ENCODE measurements at places on chromosomes 4 and X. TPM values are rescaled to one million over a fixed set of nuclear protein-coding genes. Genes with fewer than 3 reads are reported as not detected.

GRCh38 chr4:164997324-164997723, 19.9 kb upstream of the TRIM61 start:
- peak; percentile 11 for DNase-seq

- DNase-seq: peak; percentile 66
Measured at GRCh38 chrX:30153881-30154260, 61.5 kb upstream of the MAGEB2 start.

DNA sequence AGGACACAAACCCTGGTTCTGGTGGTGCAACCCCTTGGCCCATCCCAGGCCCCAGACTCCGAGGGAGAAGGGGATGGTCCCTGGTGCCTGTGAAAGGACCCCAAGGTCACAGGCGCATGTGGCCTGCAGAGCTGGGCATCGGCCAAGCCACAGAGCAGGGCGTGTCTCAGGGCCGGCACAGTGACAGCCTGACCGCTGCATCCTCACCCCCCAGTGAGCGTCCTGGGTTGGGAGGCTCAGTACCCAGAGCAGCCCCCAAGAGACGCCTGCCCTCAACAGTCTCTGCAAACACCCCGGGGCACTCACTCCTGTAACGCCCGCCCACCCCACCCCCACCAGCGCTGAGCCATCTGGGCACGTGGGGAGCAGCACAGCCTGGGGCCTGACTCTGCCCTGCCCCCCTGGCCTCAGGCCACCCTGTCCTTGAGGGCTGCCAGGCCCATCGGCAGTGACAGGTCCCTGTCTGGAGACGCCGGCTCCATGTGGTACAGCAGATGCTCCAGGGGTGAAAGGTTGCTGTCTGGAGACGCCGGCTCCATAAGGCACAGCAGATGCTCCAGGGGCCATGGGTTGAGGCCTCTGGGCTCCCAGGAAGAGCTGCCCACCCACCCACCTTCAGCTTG, 24.5 kb upstream of the CPLX1 start:
- DNase-seq: no peak

- no peak for DNase-seq
Measured at GRCh38 chr4:26937567-26937966, 76.9 kb downstream of the STIM2 start.

GRCh38 chr4:153204247-153204671, at the start of gene TRIM2:
Gene TRIM2 (plus strand): TSS chr4:153204443. CDS start chr4:153204531, 88 bp downstream.
- peak; percentile 88 for DNase-seq

DNA sequence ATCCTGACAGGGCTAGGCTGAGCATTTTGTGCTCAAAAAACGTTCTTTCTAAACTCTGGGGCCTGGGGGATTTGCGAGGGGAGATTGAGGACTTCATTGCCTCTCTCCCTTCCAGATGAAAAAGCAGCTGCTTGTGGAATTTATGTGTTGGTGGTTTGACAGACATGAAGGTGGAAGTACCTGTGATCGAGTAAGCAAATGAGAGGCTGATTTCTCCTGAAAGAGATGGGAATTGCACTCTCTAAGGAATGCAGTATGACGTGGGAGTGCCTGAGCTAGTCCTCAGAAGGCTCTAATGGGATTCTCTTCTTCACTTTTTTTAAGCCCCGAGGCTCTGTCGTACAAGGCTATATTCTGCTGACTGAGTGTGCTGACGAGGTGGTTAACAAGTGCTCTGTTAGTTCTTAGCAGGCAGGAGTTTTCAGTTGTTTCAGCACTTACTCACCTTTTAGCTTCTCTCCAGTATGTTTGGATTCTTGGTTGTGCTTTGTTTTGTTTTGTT, 426.8 kb upstream of the CNKSR2 start:
- DNase-seq: no peak

DNA sequence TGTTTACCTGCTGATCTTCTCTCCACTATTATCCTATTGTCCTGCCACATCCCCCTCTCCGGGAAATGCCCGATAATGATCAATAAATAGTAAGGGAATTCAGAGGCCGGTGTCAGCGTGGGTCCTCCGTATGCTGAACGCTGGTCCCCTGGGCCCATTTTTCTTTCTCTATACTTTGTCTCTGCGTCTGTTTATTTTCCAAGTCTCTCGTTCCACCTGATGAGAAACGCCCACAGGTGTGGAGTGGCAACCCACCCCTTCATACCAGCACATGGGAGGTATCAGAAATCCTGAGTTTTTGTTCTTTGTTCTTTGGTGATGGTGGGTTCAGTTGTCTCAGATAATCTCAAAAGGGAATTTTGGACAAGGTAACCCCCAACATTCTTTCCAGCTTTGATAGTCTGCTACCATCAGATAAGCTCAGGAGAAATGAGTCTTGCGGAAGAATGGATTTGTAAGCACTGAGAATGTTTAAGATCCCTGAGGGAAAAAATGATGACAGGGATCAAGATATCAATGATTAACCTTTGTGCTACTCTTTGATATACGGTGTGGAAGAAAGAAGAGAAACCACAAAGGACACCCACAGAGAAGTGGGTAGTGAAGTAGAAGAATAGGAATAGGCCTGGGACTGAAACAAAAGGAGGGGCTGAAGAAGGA, 117.9 kb downstream of the CEP44 start:
- DNase-seq: no peak

GRCh38 chr4:138455097-138455496, 212.9 kb upstream of the SLC7A11 start:
- no peak for DNase-seq

- no peak for DNase-seq
Measured at GRCh38 chrX:135275973-135276372, 24.1 kb downstream of the ETDA start.

- DNase-seq: no peak
Measured at GRCh38 chrX:42616981-42617380, 161.0 kb downstream of the PPP1R2C start.

GRCh38 chrX:8067754-8068462, 103.2 kb downstream of the VCX2 start:
- no peak for DNase-seq

AADAT gene
- total RNA-seq: 3.4 TPM

TMPRSS11B gene
- total RNA-seq: not detected

IGSF1 gene
- 0.84 TPM for total RNA-seq

Data from RPMI7951 (cell line).